Epithelial cell of proximal tubule (primary cell): ENCODE measurements at places on chromosomes 2 and 18.

- no peak for DNase-seq
Measured at GRCh38 chr2:98548920-98549818, 59.1 kb downstream of the COA5 start.

- no peak for DNase-seq
Measured at GRCh38 chr2:71472019-71472418, 18.7 kb downstream of the DYSF start.

- no peak for DNase-seq
Measured at GRCh38 chr2:8886202-8886518, 48.7 kb upstream of the KIDINS220 start.

DNA sequence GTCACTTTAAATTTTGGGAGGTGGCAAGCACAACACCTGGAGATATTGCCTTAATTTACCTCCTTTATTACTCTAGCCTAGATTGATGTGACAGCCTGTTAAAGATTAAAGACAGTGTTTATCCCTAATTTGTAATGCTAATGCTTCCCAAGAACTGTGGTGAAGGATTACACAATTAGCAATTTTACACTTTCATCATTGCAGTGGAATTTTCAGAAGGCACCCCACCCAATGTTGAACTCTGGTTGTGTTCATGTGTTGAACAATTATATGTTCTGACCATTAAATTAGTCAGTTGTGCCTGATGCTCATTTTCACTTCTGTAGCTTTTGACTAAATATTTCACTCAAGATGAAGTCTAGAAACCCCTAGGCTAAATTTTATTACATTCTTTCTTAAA, 317.1 kb upstream of the CWC22 start:
- peak; percentile 32 for DNase-seq

- no peak for DNase-seq
Measured at GRCh38 chr2:85865539-85866164, 23.1 kb downstream of the ST3GAL5 start.

DNA sequence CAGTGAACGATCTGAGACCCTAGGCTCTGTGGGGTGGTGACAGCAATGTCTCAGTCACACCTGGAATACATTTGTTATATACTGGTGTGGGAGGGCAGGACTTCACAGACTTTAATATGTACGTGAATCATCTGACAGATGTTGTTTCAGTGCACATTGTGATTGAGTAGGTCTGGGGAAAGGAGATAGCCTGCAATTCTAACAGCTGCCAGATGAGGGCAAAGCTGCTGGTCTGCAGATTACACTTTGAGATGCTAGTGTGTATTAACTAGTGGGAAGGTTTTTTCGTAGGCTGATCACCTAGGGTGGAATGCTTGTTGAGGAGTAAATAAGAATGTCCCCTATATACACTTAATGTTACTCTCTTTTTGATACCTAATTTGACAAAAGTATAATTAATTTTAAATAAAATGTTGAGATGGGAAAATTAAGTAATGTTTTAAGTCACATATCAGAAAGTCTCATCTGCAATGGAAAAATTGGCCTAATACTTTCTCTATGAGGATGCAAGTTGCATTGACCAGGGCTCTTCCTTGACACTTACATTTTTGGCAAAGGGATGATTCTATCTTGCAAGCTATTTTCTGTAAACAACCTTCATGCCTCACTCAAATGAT, 496.9 kb upstream of the HNMT start:
- peak; percentile 12 for DNase-seq

DNA sequence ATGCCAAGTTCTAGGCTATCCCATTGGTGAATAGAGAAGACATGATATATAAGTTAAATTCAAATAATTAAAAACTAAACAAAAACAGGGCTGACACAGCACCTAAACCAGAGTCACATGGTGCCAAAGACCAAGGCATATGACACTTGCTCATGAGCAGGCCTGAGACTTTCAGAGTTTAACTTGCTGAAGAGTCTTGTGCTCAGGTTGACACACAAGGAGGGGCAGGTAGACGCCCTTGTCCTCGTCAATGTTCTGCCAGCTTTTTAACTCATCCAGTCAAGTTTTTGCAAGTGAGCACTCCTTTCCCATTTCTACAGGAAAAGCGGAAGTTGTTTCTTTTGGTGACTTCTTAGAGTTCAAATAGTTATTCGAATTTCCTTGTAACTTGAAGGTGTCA, 289.7 kb downstream of the CYRIA start:
- no peak for DNase-seq

GRCh38 chr18:48227206-48227605, 182.0 kb downstream of the ZBTB7C start:
- DNase-seq = no peak

- no peak for DNase-seq
Measured at GRCh38 chr2:197613509-197613987, 61.8 kb downstream of the RFTN2 start.

DNA sequence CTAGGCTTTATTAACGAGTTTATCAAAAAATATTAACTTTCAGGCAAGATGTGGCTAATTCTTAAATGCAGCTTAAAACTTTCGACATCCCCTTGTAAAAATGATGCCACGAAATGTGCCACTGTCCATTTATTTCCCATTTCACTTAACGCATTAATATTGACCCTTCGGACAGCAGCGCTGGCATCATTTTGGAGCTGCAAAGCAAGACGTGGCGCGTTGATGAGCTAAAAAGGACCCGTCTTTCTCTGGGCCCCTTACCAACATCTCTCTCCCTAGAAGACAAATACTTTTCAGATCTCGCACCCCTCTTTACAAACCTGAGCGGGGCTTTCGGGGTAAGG, 367.9 kb downstream of the MTX2 start:
- DNase-seq = no peak

- DNase-seq = peak; percentile 2
Measured at GRCh38 chr2:189933911-189934399, 128.6 kb downstream of the MSTN start.

DNA sequence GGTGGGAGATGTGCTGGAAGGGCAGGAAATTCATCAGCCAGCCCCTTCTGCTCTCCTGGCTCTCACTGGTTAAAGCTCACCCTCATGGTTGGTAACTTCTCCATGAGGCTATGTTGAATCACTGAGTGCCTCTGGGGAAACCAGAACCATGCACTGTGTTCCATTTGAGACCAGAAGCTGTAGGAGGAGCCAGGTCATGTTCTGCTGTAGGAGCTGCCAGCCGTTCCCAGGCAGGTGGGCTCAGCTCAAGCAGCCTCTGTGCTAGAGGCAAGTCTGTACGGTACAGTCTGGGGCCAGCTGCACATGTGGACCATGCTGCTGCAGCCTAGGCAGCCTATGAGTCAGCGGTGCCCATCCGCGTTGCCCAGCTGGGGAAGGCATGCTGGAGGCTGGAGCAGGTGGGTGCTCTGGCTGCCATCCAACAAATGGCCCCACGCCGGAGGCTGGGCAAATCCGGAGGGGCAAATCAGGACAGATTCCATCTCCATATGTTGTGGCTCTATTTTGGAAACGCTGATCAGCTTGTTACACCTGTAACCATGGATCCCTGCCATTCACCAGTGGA, 22.0 kb upstream of the KCNF1 start:
- DNase-seq = no peak

DNA sequence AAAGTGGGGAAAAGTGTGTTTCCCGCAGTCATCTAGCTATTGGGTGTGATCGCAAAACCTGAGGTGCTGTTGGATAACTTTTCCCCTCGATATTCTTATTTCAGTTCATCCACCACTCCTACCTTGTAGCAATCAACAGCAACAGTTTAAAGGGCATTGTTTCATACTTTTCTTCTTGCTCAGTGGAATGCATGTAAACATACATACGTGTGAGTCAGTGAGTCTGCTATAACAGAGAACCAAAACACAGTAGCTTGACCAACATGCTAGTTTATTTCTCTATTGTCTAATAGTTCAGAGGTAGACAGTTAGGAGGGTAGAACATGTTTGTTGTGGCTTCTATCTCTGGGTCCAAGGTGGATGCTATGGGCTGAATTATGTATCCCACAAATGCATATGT, 77.6 kb upstream of the FOXI3 start:
- DNase-seq = no peak

GRCh38 chr2:97693476-97693875, 19.9 kb upstream of the ZAP70 start:
- DNase-seq = no peak

GRCh38 chr18:57581301-57581934, 5.1 kb downstream of the FECH start:
- no peak for DNase-seq

DNA sequence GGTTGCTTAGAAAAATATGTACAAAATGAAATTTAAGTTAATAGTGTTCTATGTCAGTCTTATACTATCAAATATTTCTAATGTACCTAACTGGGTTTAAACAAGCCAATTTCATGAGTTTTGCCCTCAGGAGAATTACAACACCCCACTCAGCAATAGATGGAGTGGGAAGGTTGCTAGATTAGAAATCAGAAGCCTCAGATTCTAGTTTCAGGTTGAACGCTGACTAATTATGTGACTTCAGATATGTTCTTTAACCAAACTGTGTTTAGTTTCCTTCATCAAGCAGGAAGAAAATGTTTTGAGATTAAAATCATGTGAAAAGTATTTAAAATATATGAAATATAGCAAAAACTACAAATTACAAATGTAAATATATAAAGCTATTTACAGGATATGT, 133.8 kb upstream of the KCNH7 start:
- no peak for DNase-seq

DNA sequence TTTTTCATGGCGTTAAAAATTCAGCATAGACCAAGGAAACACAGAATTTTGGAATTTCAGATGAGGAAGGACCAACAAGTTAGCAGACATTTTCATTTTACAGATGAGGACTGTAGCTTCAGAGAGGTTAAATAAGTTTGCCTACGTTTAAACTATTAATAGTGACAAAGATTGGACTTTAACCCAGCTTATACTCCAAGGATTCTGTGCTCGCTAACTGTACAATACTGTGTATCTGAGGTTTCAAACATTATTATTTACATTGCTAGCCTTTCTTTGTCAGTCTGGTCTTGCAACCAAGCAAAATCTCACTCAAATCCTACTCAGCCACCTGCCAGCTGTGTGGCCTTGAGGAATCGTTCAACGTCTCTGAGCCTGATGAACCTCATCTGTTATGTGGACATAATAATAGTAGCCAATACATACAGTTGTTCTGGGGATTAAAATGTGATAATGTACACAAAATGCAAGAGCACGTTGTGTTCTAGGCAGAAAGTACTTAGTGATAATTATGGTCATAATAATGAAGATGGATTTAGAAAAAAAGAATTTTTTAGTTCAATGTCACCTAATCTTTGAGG, 462.4 kb upstream of the TRIB2 start:
- no peak for DNase-seq

GRCh38 chr18:39600894-39601293, 2035.3 kb upstream of the CELF4 start:
- DNase-seq = no peak

GRCh38 chr18:59929621-59930295, 30.0 kb downstream of the PMAIP1 start:
- DNase-seq = no peak

DNA sequence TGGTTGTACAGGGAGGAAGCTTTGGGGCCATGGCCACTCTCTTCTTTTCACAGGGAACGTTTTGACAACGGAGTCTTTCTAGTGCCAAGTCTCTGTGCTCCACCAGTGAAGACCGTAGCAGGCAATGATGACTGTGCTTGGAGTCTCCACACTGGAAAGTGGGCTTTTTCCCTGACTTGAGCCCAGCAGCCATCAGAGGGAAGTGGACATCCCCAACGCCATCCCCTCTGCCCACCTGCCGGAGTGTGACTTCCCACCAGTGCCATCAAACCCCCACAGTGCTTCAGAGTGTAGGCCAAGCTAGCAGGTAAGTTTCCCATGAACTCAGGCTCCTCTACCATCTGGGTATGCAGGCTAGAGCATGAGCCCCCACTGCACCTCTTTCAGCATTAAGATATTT, 78.7 kb downstream of the APOB start:
- no peak for DNase-seq

DNA sequence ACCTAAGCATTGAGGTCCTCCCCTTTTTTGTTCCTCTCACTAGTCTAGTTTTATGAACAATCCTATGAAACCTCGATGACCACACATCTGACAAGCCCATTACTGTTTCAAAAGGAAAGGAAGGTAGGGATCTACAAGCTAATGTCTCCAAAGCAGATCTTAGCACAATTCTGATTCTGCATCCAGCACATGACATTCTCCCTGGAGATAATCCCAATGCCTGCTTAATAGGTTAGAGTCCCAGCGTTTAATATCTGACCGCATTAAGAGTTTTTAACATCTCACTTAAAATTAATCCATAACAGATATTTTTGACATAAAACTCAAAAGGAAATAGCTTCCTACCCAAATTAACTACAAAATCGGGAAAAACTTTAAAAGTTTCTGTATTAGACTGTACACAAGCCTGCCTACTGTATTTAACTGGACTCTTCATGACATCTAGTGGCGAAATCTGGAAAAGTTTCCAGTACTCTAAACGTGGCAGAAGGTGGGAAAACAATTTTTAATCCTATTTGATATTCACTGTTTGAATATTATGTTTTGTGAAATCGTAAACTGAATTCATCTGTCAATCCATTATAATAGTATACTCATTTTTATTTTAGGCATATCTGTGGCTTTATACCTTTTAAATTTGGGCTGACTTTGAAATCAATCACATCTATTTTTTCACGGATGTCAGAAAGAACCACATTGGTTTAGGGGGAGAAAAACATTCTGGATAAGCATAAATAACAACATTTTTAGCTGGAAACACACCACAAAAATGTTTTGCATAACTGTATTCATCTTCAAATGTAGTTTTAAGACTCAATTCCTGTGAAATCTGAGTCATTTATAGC, 62.4 kb downstream of the TXNL1 start:
- DNase-seq = no peak

GRCh38 chr2:238512247-238512867, 85.6 kb downstream of the ASB1 start:
- no peak for DNase-seq

DNA sequence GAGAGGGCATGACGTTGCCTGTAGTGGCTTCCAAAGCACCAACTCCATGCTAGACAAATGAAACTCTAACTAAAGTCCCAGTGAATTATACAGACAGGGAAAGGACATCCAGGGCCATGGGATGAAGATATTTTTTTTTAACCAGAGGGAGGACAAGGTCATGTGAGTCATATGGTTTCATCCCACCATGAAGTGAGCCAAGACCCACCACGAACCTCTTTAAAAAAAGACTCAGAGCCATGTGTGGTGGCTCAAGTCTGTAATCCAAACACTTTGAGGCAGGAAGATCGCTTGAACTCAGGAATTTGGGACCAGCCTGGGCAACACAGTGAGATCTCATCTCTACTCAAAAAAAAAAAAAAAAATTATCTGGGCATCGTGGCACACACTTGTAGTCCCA, 115.2 kb downstream of the LIPG start:
- no peak for DNase-seq
